ENCODE measurements at places on chromosomes 7 and 10.
A peak's percentile ranks its signal among the peaks of the same experiment; 100 is the strongest.

GRCh38 chr10:21534604-21535493 is 817 bp downstream of the MLLT10 start:
- no peaks in the 10 kb centered on the region for H3K27me3 ChIP-seq
- peaks cover 46% of the 10 kb centered on the region for H3K36me3 ChIP-seq
- H3K4me3 ChIP-seq, result peak overlapping the region; percentile 62
- peak; percentile 71 for DNase-seq
- peaks cover 30% of the 10 kb centered on the region for H3K4me1 ChIP-seq

- H3K4me1 ChIP-seq, result no peaks in the 10 kb centered on the region
- DNase-seq, result no peak
- H3K27ac ChIP-seq, result no peak overlapping the region
- no peaks in the 10 kb centered on the region for H3K27me3 ChIP-seq
These were observed 44.6 kb downstream of the WDR37 start for GRCh38 chr10:1100691-1101368.

- H3K27me3 ChIP-seq, result no peaks in the 10 kb centered on the region
- H3K4me1 ChIP-seq, result no peaks in the 10 kb centered on the region
- no peak overlapping the region for H3K4me3 ChIP-seq
- no peak overlapping the region for H3K27ac ChIP-seq
- no peak for DNase-seq
These were observed 33.9 kb downstream of the SPDYE17 start for GRCh38 chr7:76998285-76998589.

- H3K27ac ChIP-seq, result no peak overlapping the region
- no peaks in the 10 kb centered on the region for H3K27me3 ChIP-seq
- DNase-seq, result no peak
- H3K36me3 ChIP-seq, result no peaks in the 10 kb centered on the region
- H3K4me1 ChIP-seq, result no peaks in the 10 kb centered on the region
- H3K4me3 ChIP-seq, result no peak overlapping the region
These were observed 26.2 kb upstream of the ZNF488 start for GRCh38 chr10:47410271-47410670.

DNA sequence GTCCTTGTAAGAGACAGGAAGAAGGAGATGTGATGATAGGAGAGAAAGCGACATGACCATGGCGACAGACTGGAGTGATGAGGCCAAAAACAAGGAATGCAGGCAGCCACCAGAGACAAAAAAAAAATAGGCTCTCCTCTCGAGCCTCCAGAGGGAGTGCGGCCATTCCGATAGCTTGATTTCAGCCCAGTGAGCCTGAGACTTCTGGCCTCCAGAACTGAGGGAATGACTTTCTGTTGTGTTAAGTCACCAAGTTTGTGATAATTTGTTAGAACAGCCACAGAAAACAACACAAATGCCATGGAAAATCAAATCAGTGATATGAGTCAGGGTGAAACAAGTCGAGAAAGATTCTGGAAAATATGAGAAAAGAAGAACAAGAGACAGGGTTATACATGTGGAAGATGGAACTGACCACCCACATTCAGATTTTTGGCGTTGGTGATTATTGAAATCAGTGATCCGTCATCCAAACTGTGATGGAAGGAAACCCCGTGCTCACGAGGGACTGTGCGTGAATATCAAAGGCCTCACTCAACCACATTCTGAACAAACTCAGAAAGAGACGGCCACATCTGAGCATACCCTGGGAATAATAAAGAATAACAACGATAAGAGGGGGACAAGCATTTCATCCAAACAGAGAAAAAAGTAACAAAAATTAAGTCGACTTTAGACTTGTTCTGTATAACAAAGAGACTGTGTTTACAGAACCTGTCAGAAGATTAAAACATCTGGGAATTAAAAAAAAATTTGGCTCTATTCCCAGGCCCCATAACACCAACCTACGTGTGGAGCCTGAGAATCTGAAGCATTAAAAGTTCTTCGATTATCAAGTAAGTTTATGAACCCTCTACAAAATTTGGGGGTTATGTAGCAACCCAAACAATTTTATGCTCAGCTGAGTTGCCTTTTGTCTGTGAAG is 72.1 kb downstream of the EEPD1 start:
- no peaks in the 10 kb centered on the region for H3K27me3 ChIP-seq
- no peak for DNase-seq
- no peak overlapping the region for H3K4me3 ChIP-seq
- no peak overlapping the region for H3K27ac ChIP-seq
- no peaks in the 10 kb centered on the region for H3K36me3 ChIP-seq

- no peak overlapping the region for H3K27ac ChIP-seq
- H3K4me1 ChIP-seq, result peaks cover 10% of the 10 kb centered on the region
- DNase-seq, result no peak
- H3K4me3 ChIP-seq, result no peak overlapping the region
These were observed 94.3 kb downstream of the ZEB1 start for GRCh38 chr10:31413325-31413724.

DNA sequence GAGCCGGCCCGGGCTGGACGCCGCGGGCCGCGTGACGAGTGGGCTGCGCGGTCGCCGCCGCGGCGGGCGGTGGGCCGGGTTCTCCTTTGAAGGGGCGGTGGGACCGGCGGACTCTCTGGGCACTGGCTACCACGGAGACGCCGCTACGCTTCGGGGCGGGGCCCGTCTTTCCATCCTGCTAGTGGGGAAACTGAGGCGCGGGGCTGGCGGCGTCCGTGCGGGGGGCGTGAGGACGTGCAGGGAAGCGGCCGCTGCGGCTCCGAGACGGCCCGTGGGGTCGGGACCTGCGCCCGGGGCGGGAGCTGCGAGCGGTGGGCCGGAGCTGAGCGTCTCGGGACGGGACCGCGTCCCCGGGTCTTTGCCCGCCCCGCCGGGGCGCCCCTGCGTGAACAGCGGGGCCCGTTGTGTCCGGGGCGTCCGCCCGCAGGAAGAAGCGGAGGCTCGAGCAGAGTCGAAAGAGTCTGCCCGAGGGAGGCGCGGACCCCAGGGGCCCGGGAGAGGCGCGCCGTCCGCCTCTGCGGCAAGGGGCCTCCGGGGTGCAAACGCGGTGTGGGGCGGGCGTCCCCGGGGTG is 548 bp upstream of the BNIP3 start:
- no peaks in the 10 kb centered on the region for H3K27me3 ChIP-seq
- no peak for DNase-seq
- H3K27ac ChIP-seq, result no peak overlapping the region

Measured in DND-41 (cell line).